ENCODE measurements at places on chromosomes 16 and 17.
A peak's percentile ranks its signal among the peaks of the same experiment; 100 is the strongest.

- DNase-seq, result no peak
Observed at GRCh38 chr16:14539156-14539555, 90.9 kb downstream of the PARN start.

DNA sequence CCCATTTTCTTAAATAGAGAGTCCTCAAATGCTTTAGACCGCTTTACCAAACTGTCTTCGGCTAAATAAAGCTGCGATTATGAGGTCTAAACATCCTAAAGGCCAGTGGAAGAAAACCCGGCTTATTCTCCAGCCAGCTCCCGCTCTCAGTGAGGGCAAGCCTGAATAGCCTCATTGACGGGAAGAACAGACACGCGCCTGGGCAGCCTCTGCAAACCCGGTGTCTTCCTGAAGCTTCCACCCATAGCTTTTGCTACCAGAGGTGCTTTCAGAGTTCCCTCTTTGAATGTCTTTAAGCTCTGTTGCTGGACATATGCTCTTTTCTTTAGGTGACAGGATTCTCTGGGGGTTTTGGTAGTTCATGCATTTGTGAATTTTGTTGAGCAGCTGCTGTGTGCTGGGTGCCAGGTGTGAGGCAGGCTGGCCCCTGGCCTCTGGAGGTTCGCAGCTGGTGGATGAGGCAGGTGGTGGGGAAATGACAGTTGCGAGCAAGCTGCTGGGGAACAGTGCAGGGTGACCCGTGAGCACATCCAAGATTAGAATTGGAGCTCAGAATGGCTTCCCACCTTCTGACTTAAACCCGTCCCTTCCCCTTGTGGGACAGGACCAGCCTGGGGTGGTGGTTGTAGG lies 44.7 kb downstream of the CRISPLD2 start:
- DNase-seq, result no peak

- no peak for DNase-seq
Observed at GRCh38 chr17:35773679-35774425, 13.2 kb downstream of the C17orf50 start.

DNA sequence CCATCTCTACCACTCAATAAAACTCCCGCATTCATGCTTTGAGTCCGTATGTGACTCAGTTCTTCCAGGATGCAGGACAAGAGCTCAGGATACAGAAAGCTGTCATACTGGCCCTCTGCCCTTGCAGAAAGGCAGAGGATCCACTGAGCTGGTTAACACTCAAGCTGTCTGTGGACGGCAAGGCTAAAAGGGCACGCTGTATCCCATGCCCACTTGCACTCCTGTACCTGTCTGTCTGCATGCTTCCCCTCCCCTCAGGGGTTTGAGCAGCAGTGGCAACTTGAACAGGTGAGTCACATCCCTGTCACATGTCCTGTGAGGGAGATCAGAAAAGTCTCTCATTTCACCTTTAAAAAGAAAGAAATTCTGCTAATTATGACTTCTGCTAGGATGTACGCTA lies 293.8 kb downstream of the HS3ST3B1 start:
- DNase-seq, result no peak

DNA sequence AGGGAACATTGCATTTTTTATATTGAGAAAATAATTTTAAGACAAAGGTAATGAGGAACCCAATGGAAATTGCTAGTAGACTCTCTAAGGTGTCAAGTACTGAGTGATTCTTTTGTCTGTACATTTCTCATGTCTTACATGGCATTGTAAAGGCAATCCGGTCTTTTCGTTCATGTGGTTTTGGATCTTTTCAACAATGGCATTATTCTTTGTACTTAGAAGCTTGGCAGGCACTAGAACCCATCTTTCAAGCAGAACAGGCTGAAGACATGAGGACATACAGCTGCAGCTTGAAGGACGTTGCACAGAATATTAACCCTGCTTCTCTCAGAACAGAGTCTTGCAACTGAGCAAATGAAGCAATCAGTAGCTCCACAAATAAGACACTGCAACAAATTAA lies 231.5 kb upstream of the ZFHX3 start:
- no peak for DNase-seq

DNA sequence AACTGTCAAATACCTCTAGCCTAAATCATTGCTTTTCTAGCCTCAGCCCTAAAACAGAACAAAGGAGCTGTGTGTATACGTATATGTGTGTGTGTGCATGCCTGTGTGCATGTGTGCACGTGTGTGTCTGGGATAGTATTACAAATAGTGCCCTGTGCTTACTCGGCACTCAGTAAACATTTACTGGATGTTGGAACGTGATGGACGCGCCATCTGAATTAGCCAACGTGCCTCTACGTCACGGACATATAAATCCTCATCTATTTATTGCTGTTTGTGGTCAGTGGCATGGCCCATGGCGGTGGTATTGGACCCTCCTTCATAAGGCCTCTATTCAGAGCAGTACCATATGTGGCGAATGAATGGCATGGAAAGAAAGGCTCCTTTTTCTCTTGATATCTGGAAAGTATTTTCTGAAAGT lies 37.5 kb downstream of the WWP2 start:
- no peak for DNase-seq

GRCh38 chr16:88839026-88839529 lies 17.7 kb downstream of the GALNS start:
- no peak for DNase-seq

- no peak for DNase-seq
Observed at GRCh38 chr17:1095090-1095852, 84.5 kb downstream of the ABR start.

DNA sequence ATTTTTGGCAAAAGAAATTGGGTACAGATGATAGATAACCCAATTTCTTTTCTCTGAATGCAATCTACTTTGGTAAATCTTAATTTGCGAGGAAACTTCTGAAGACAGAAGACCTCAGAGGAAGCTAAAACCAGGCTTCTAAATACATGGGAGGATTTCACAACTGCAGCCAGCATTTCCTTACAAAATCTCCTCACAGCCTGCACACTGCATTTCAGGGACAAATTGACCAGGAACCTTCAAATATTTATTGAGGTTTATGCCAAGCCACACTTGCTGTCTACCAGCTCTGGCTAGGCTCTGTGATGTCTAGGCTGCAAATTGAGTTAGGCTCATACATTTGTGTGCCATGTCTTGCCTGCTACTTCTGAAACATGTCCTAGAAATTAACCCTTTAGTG lies 167.3 kb upstream of the CDH5 start:
- DNase-seq, result no peak

DNA sequence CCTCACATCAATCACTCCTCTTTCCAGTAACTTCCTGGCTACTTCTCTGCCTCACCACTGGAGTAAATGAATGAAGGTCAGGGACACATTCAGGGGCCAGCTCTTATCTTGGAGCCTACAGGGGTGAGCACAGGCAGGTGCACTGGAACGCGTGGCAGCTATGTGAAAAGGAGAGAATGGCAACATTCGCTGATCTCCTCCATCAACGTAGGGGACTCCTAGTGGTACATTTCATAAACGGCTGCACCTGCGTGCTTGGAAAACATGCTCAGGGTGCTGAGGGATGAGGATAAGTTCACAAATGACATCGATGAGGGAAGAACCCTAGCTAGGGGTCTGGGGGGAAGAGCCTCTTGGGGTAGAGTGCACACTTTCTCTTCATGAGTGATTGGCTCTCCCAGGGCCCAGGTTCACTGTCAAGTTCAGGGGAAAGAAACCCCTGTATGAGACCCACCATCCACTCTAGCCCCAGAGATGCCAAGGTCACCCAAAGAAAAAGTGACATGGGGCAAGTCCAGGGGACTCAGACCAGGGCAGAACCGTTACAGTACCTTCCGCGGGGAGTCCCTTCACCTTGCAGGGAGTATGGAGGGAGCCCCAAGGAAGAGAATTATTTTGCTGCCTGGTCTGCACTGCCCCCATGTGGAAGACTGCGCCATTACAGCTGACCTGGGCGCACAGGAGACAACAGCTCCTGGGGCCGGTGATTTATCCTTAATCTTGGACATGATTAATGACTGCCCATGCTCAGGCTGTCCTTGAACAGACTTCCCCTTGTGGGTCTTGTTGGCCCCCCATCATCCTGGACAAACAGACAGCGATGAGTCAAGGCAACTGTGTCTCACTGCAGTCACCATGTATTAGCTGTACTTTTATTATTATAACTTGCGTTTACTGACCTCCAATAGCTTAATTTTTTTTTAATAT lies 30.1 kb downstream of the VAC14 start:
- peak; percentile 50 for DNase-seq

DNA sequence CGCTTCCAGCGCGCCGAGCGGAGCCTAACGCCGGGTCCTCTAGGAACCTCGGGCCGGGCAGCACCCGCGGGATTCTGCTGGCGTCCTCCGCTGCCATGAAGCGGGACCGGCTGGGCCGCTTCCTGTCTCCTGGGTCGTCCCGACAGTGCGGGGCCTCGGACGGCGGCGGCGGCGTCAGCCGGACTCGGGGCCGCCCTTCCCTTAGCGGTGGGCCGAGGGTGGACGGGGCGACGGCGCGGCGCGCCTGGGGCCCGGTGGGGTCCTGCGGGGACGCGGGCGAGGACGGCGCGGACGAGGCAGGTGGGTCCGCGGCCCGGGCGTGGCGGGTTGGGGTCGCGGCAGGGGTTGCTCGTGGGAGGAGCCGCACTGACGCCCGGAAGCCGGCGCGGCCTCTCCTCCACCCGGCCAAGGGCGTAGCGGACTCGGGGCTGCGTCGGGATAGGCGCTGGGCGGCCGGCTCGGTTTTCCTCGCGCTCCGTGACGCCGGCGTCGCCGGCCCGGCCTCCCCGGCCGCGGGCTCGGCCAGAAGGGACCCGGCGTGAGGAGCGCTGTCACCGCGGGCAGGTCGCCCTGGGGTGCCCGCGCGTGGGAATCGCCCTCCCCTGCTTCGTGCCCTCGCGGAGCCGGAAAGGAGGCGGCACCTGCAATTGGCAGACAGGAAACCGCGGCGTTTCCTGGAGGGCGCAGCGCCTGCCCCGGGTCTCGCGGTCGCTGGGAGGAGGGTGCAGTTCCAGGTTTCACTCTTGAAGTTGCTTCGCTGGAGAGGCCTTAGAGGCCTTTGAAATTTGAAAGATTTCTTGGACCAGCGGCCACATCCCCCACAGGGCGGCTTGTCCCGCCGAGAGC lies 432 bp downstream of the ZNF276 start:
- DNase-seq, result peak; percentile 73

DNA sequence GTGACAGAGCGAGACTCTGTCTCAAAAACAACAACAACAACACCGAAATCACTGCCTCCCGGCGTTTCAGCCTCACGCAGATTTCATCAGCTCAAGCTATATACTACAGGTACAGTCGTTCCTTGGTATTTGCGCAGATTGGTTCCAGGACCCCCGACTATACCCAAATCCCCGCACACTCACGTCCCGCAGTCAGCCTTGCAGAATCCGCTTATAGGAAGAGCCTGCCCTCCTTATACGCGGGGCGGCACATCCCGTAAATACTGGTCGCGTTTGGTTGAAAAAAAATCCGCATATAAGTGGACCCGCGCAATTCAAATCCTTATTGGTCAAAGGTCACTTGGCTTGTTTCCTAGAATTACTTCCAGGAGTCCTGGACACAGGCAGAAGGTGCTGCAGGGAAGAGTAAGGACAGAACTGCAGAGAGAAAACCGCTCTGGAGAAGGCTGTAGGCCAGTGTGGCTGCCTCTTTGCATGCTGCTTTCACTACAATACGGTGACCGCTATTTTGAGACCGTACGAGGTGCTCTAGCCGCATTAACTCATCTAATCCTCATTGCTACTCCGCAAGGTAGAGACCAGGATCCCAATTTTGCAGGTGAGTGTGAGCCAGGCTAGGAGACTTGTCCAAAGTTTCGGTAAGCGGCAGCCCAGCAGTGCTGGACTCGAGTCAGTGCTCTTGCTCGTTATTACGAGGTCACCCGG lies 718 bp downstream of the NDUFAB1 start:
- DNase-seq, result no peak

- no peak for DNase-seq
Observed at GRCh38 chr16:54112451-54113206, 174.0 kb downstream of the IRX3 start.

DNA sequence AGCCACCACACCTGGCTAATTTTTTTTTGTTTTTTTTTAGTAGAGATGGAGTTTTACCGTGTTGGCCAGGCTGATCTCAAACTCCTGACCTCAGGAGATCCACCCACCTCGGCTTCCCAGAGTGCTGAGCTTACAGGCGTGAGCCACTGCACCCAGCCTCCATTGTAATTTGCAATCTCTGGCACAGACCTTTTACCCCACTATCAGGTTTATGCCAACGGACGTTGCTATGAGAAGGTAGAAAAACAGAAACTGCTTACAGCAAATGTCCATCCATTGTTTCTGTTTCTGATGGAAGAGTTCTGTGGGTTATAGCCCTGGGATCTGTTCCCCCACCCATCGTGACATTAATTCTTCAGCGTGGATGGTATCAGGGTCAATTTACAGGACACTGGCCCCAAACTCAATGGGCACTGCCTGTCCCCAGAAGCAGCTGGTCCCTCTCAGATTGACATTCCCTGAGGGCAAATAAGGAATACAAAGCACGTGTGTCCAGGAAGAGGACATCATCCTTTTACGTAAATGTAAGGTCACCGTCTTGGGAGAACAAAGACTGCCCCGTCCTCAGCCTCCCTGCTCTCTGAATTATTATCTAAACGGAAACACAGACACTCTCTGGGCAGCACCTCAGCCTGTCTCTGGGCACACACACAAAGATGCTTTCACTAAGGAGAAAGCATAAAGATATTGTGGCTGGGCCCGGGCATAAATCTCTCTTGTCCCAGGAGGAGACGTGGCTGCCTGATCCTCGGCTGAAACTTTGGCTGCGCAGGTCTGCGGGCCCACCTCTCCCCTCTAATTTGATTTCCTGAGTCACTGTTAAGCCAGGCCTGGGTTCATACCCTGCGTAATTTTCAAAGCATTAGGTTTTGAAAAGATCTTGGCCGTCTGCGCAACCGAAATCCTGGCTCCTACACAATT lies 5.2 kb downstream of the KCNG4 start:
- DNase-seq, result no peak

- no peak for DNase-seq
Observed at GRCh38 chr17:5234645-5235576, at the start of gene SCIMP. TSS of gene SCIMP (minus strand) at chr17:5234860. CDS start at chr17:5234755, 105 bp downstream.

DNA sequence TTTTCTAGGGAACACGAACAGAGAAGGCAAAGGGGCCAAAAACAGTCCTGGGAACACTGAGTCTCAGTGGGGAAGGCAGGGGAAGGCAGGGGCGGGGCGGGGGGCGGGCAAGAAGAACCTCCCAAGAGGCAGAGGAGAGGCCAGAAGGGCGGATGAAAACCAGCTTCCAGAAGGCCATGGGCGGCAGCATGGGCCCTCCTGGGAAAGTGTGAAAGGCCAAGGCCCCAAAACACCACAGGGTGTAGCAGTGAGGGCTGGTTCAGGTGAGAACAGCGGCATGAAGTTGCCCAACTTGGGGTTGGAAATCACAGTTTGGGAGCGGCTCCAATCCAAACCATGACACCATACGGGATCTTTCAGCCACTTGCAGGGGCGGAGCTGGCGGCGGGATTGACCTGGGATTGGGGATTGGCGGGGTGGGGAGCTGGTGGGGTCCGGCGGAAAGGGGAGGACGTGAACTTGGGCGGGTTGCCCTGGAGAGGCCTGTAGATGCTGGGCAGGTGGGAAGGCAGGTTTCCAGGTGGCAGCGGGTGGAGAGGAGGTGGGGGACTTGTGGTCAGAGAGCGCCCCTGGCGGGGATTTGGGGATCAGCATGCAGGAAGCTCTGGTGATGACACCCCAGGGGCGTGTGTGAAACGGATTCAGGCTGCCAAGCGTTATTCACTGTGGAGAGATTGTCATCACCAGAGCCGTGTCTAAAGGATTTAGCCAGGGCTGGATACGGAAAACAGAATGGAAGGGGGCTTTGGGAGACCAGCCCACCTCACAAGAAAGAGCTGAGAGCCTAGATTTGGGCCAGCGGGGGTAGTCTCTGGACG lies 80.9 kb downstream of the ARHGAP23 start:
- DNase-seq, result peak; percentile 74

All from NCI-H226 (cell line).